ENCODE measurements at places on chromosomes 7 and 10.

DNA sequence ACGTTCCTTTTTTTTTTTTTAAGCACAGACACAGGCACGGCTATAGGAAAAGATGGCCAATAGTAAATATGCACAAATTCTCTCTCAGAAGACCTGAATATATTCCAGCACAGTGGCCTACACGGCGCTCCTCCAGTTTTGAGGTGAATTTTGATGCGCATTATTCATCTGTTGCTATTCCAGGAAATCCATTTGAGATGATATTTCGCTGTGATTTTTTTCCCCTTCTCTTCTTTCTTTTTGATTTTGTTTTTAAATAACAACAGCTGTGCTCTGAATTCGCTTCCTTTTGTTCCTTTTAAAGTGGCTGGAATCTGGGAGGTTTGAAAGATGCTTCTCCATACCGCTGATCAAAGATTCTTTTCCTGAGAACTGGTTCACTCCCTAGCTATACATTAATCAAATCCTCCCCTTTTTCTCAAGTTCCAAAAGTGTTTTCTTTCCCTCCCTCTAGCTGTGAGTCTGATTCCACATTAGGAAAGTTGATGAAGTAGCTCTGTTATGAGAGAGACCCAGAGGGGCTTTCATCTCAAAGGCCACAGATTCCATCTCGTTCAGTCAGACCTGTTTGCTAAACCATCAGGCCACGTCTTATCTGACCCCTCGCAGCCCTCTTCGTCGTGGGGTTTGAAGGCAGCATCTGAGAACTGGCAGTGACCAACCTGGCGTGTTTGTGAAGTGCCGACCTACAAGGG, 602.7 kb upstream of the NRP1 start:
- no peak for DNase-seq

DNA sequence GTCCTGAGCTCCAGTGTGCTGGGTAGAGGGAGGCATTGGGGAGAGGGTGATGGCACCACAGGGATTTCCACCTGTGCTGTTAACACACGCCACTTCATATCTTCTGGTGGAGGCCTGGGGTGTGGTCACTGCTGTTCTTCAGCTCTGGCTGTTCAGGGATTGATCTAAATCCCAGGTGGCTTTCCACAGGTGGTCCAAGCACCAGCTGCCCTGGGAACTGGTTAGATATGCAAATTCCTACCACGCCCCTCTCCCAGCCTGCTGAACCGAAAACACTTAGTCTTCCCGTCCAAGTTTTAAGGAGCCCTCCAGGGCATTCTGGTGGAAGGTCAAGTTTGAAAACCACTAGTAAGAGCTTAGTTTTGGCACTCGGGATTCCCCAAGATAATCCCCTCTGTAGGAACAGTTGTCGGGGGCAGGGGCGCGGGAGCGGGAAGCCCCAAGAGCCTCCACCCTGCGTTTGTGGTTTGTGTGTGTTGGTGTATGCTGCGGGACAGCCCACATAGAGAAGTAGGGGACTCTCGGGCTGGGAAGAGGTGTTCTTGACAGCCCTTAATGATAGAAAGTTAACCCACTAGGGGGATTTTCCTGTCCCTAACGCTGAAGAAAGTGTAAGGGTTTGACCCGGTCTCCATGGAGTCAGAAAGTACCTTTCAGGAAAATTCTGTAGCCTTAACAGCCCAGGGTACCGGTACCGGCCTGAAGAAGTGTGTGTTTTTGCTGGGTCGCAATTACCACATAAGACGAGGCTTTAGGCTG, 5.1 kb downstream of the DEPP1 start:
- DNase-seq = peak; percentile 71

GRCh38 chr10:1084011-1084950, 28.1 kb downstream of the WDR37 start:
- DNase-seq = no peak

- DNase-seq = no peak
Observed at GRCh38 chr7:143050931-143051330, 1.2 kb upstream of the OR6V1 start.

GRCh38 chr10:67306588-67307205, 380.9 kb downstream of the LRRTM3 start:
- peak; percentile 68 for DNase-seq

- DNase-seq = no peak
Observed at GRCh38 chr7:50156706-50157105, 63.7 kb upstream of the ZPBP start.

- peak; percentile 41 for DNase-seq
Observed at GRCh38 chr7:106367018-106367420, 82.2 kb upstream of the NAMPT start.

DNA sequence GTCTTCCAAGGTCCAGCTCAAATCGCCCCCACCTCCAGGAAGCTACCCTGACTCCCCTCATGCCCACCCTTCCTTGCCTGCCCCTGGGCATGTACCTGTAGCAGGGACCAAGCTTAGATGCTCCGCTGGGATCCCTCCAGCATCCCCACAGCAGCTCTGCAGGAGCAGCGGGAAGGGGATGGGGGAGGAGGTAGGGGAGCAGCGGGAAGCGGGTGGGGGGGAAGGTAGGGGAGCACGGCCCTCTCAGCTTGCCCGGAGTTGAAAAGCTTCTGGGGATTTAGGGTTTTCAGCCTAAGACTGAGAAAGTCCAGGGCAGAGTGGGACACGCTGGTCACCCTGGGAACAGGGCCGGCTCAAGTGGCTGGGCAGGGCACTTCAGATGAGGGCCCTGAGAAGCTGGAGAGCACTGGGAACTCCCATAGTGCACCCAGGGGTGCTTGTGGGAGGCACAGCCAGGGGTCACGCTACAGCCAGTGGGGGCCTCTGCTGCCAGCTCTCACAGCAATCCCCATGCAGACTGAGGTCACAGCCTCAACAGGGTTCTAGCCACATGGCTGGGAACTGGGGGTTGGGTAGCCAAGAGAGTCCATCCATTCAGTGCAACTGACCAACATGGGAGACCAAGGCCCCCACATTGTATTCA, 13.4 kb downstream of the WDR86 start:
- DNase-seq = no peak

DNA sequence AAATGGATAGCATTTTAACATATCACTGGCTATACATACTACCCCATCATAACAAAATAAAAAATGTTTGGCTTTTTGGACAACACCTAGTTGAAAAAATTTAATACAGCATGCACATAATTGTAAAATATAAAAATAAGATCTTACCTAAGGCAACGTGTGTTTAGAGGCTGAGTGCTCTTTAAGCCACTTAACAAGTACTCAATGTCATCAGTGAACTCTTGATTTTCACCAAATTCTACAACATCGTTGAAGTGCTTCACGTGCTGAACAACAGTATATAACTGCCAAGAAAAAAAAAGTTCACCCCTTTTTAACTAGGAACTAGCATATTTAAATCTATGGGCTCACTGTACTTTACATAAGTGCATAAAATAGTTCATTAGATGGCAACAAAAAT, 49.5 kb downstream of the WAPL start:
- DNase-seq = no peak

DNA sequence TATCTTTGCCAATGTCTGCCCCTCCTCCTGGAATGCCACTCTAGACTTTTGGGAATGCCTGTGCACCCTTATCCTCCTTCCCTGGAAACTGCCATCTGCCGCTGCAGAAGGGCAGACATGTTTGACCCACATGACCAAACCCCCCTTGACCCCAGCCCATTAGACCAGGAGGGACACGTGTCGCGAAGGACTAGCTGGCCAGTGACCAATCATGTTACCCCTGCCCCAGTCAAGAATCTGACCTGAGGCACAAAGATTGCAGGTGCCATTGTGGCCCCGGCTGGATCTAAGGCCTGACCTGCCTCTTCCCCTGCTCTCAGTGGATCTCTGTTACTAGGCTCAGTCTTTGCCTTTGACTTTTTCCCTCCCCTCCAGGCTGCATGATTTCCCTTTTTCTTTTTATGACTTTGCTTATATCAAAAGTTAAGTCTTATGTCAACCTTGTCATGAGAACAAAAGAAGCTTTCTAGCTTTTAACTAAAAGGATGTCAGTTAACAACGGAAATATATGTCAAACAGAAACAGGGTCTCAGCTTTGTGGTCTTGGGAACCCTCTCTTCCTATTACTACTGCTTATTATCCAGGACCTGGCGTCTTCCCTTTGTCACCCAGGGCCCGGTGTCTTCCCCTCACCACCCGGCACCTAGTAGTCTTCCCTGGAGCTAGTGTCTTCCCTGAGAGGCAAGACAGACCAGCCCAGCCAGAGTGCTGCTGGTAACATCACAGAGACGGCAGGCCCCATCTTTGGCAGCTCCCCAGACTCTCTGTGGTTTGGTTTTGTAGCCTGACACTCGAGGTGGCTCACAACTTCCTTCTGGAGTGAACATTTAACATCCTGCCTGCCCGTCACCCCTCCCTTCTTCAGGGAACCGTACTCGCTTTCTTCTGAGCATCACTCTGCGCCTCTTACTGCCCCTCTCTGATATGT, 24.4 kb upstream of the PPIF start:
- DNase-seq = no peak

DNA sequence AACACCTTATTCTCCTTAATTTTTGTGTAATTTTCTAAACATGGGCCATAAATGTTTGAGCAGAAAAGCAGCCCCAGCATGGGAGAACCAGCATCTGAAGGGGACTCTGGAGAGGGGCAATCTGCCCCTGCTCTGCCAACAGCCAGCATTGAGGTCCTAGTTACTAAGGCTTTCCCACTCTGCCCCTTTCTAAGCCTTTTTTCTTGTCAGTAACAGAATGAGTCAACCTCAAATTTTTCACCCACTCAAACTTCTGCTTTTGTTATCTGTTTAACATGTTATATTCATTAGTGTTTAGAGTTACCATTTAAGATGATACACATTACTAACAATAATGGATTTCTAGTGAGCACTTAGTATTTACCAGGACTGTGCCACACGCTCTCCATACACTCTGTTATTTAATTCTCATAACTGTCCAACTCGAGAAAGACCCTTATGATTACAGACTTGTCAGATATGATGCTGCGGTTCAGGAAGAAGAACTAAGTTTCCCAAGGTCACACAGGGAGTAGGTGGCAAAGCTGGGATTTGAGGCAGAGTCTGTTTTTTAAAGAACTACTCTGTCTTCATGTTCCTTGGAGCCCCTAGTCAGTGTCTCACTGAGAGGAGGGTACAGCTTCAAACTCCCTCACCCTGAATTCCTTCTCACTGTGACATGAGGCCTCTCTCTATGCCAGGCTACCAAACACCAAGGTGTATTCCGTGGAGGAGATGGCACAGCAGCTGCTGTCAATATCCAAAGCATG, 19.9 kb upstream of the GPAM start:
- DNase-seq = no peak

GRCh38 chr10:26737730-26738129, 40.2 kb downstream of the PDSS1 start:
- DNase-seq = no peak

GRCh38 chr10:122344741-122345258, 29.7 kb upstream of the PLEKHA1 start:
- no peak for DNase-seq

GRCh38 chr7:131307627-131308026, 20.0 kb upstream of the MKLN1 start:
- no peak for DNase-seq

- DNase-seq = no peak
Observed at GRCh38 chr10:125602825-125603224, 80.1 kb downstream of the TEX36 start.

GRCh38 chr7:139629392-139630082, 106.1 kb downstream of the CLEC2L start:
- DNase-seq = no peak

DNA sequence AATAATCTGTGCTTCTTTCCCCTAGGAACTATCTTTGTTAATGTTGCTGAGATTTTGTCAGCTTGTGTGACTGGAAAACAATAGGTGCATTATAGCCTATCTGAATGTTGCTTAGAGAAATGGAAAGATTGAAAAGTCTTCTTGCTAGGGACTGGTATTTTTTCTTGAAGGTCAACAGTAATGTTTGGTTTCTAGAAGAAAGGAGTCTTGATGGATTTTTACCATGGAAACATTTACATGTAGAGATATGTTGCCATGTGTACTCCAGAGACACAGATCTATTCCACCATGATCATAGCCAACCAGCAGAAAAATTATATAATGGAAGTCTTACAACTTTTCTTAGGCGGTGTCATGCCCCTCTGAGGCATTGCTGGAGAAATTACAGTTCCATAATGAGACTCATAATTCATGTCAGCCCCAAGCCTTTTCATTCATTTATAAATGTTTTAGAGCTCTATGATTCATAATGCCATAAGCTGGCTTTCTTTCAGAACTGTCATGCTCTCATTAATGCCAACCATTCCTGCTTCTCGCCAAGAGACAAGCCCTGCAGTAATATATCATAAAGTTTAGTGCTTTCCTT, 175.1 kb upstream of the PTPRZ1 start:
- DNase-seq = no peak

GRCh38 chr7:143493751-143494150, 16.1 kb downstream of the TAS2R41 start:
- no peak for DNase-seq

DNA sequence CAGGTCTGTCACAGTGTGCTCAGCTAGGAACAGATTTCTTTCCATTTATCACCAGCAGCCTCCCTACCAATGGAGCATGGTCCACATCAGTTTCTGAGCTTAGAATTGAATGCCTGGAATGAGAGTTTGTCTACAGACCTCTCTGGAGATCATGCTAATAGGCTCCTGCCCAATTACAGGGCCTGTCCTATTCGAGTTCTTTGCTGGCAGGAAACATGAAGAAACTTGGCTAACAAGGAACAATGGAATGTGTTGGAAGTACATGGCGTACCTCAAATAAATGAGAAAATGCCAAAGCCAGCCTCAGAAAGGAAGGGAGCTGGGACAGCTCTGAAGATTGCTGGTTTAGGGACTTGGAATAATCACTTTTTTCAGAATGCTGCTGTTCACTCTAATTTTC, 186.0 kb upstream of the AKR1E2 start:
- DNase-seq = no peak

- DNase-seq = no peak
Observed at GRCh38 chr7:46226860-46227259, 305.8 kb upstream of the IGFBP3 start.

DNA sequence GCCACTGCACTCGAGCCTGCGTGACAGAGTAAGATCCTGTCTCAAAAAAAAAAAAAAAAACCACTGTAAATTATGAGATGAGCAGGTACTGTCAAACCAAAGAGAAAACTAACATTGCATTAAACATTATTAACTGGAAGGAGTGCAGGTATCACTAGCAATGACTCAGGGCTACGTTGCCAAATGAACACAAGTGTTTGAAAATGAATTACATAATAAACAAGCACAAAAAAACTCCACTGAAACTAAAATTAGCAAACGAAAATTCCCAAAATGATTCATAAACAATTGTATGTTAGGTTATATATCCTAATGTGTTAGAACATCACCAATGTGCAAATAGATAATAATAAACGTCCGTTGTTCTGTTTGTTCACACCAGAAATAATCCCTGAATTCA, 42.8 kb downstream of the NSUN6 start:
- DNase-seq = no peak

GRCh38 chr10:21526860-21527597, 1.5 kb upstream of the SKIDA1 start:
- peak; percentile 88 for DNase-seq

GRCh38 chr10:133394801-133395221, 854 bp downstream of the MTG1 start:
- peak; percentile 59 for DNase-seq

- DNase-seq = no peak
Observed at GRCh38 chr7:44224974-44225565, 24.3 kb downstream of the YKT6 start.

GRCh38 chr7:16758631-16759611, 5.4 kb downstream of the TSPAN13 start:
- no peak for DNase-seq

GRCh38 chr7:43764807-43765491, 6.5 kb downstream of the BLVRA start:
- DNase-seq = no peak

Measured in H7 (cell line).